ENCODE measurements at places on chromosomes 2 and 18.

- DNase-seq, result no peak
These were observed 966.7 kb upstream of the NXPH2 start for GRCh38 chr2:139746901-139747300.

DNA sequence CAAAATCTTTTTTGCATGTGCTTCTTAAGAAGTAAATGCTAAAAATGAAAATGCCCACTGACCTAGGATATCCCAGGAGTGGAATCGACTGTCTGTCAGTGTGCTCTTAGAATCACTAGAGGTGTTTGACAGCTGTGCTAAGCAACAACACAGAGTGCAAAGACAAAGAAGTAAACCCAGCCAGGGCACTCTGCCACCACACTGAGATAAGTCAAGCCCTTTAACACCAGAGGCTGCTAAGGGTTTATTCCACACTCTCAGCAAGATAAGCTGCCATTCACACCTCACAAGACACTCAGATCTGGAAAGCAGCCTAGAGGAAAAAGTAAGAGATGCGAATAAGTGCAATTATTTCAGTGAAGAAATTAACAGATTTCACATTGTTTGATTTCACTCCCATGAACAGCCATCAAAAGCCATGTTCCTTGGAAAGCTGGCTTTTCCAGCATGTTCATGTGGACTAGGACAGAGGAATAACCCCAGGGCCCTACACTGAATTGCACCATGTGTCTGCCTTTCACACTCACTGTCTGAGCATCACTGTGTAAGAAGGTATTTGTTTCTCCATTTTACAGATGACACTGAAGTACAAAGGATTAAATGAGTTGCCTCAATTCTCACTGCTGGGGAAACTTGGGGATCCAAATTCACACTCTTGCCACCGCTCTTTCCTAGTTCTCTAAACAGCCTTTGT is 6.0 kb upstream of the BMP10 start:
- no peak for DNase-seq

DNA sequence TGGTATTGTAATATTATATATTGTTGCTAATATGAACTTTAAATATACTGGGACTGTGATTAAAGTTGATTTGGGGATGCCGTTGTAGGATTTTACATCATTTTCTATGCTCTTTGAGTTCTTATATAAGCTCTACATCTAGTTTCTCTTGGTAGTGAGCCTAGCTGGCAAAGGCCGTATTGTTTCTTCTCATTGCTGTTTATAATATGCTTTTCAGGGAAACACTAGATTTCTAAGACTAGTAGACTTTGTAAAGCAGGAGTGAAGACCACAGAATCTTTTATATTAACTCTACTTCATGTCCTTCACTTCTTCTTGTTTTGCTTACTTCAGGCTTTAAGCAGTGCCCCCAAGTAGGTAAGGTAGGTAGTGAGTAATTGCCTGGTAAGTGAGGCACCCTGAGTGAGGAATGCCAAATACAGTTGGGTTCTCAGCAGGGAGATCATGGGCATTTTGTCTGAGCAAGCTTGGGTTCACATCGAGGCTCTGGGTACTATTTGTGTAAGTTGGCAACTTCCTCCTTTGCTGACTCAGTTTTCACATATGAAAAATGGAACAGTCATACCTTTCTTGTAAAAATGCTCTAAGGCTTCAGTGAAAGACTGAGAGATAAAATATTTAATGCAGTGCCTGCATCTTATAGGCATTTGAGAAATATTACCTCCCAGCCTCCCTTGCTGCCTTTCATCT is 96.4 kb downstream of the RNF144A start:
- no peak for DNase-seq

- DNase-seq, result no peak
These were observed 10.7 kb downstream of the IL1RL2 start for GRCh38 chr2:102197389-102198137.

- DNase-seq, result no peak
These were observed 208.9 kb downstream of the ASB1 start for GRCh38 chr2:238635647-238636051.

DNA sequence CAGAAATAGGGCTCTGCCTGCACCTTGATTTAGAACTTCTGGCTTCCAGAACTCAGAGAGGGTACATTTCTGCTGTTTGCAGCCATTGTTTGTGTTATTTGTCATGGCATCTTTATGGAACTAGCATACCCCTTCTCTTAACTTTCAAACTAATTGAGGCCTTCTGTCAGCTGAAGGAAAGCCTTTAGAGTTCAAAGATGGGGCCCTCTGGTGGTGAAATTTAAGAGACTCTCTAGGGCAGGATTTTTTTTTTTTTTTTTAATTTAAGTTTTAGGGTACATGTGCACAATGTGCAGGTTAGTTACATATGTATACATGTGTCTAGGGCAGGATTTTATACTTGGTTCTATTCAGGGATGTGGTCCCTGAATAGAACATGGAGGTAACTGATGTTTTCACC is 260.6 kb upstream of the LINC00305 start:
- DNase-seq, result no peak

DNA sequence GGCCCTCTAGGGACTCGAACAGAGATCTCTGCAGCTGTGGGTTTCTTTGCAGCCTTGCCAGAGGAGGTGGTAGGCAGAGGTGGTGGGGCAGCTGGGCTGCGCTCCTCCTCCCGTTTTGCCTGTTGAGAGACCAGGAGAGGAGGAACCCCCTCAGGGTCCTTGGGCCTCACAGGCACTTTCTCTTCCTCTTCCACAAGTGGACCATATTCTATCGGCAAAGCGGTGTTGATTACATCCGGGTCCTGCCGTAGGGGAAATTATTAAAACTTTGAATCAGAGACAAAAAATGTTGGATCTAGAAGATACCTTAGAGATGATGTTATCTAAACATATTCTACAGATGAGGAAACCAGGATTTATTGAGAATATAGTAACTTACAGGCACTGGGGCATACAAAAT is 78.5 kb downstream of the CLIP4 start:
- DNase-seq, result no peak

DNA sequence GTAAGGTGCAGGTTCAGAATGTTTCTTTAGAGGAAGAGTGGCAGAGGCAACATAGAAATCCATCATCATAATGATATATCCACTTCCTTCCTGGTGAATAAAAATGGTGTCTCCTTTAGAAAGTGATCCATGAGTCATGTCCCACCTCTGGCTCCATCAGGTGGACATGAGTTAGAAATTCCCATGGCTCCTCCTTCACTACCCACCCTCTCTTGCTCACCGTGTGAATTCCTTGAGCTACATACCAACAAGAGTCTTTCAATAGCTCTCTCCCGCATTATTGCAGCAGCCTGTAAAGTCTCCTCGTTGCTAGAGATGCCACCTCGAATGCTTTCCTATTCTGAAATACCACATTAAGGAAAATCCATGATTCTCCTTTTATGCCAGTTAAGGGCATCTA is 317.6 kb downstream of the LNPK start:
- DNase-seq, result no peak

- DNase-seq, result no peak
These were observed 58.2 kb downstream of the ICOS start for GRCh38 chr2:203994735-203995134.

- DNase-seq, result no peak
These were observed 131.0 kb downstream of the ATL2 start for GRCh38 chr2:38246105-38246504.

- DNase-seq, result no peak
These were observed 559.5 kb upstream of the GCFC2 start for GRCh38 chr2:76270096-76270710.

DNA sequence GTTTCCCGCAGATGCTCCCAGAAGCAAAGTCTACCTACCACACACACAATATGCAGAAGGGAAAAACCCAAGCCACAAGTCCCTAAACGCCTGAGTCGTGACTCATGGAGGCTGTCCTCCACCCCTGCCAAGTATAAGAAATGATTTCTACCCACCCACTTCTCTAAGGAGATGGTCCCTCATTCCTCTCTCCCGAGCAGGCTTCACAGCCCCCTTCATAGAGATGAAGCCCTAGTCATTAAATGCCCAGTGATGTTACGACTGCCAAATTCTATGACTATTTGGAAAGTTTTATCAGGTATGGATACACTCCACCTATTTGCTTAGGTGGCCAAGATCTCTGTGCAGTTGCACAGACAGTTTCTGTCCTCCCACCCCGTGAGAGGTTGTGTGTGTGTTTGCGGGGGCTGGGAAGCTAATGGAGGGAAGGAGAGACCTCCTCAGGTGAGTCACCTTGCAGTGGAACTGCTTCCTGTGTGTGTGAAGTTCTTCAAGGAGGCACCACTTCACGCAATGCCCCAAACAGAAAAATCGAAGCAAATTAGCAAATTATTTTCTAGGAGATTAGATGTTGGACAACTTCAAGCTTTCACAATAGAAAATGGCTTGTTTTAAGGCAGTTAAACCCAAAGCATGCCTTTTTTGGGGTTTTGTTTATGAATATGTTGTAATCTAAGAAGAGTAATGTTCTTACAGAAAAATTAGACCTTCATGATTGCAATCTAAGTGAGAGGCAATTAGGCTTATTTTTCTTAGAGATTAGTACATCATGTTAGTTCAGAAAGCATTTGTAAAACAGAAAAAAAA is 175.2 kb downstream of the TGIF1 start:
- DNase-seq, result no peak

DNA sequence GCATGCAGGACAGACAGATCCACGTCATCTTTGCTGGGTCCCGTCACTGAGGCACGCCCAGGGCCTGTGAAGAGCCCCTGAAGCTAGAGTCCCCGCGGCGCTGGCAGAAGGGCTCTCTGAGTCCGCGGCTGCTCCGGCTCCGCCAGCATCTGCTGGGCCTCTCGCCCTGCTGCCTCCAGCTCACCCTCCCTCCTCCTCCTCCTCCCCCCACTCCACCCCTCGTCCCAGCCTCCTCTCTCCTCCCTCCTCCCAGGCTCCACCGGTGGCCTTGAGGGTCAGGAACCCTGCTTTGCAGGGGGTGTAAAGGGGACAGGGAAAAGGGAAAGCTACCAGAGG is at the start of gene TNS1:
TNS1 (minus strand) TSS at position 151 of the 336 bp plus-strand sequence; CDS start at position 28, 123 bp downstream.
- DNase-seq, result no peak

- DNase-seq, result no peak
These were observed 429 bp downstream of the C2orf76 start for GRCh38 chr2:119366161-119366648.

- peak; percentile 86 for DNase-seq
These were observed at the start of gene ETAA1 for GRCh38 chr2:67397143-67397986. ETAA1 (plus strand) TSS chr2:67397333; CDS start chr2:67397449, 116 bp downstream.

- no peak for DNase-seq
These were observed 818.8 kb upstream of the GYPC start for GRCh38 chr2:125837128-125837527.

DNA sequence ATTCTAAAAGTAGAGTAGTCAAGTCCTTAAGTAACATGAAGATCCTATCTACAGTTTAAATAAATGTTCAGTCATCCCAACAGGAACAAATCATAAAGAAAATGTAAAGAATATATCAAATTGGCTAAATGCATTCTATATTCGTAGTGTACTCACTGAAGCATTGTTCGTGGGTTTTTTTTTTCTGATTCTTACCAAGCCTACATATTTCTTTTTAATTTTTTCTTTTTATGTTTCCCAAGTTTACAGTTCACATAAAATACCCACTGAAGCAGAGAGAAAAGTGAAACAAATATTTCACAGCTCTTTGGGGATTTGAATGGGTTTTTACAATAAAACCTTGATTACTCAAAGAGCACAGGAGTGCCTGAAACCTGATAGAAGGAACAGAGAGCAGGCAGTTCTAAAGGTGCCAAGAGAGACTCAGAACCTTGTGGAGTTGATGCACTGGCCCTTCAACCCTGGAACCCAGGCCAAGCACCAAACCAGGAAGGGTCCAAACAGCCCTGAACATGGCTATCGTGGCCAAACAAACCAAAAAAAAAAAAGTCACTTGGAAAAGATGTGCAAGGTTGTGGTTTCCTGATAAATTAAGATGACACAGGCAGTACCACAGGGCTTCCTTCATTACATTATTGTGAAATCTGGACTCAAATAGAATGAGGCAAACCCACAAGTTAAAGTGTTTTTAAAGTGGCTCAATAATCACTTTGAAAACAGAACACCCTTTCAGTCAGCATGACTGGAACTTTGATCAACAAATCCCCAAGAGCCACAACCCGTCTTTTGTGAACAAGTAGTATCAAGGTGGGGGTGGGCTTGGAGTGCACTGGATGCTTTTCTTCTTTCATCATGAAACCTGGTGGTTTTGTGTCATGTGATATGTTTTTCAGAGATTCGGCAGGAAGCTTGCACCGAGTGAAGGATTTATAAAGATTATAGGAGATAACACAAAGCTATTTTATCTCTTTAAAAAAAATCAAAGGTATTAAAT is 245.0 kb upstream of the FN1 start:
- no peak for DNase-seq

DNA sequence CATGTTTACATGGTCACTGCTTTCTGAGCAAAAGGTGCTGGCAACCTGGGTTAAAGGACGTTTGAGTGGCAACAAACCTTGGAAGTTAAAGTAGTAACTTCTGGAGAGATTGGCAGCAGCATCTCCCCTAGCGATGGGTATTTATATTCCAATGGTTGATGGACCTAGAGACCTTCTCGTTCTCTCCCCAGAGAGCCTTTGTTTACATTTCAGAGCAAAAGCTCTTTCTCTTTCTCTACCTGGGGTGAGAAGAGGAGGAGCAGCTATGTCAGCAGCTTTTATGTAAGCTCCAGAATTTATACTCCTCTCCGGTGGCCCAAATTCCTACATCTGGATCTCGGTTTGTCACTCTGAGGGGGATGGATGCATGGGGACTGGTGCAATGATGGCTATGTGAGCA is 213.7 kb upstream of the ARL4C start:
- no peak for DNase-seq

DNA sequence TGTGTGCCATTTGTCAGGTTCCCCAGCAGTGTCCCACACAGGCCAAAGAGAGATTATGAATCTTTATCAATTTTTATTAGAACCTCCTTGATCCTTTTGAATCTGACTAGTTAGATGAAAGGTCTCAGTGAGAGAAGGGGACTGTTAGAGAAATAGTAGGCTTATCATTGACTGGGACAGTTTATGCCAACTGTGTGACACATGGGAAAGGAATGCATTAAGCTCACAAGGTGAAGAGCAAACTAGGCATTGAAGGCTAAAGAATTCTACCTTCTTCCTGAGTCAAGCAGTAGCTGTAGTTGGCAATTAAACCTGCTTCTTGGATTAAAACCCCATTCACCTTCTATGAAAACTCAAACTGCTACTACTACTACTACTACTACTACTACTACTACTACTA is 389.6 kb upstream of the CDH19 start:
- no peak for DNase-seq

- DNase-seq, result no peak
These were observed 50.7 kb downstream of the CIB4 start for GRCh38 chr2:26590508-26590907.

GRCh38 chr2:15825276-15825980 is 114.9 kb upstream of the MYCN start:
- no peak for DNase-seq

DNA sequence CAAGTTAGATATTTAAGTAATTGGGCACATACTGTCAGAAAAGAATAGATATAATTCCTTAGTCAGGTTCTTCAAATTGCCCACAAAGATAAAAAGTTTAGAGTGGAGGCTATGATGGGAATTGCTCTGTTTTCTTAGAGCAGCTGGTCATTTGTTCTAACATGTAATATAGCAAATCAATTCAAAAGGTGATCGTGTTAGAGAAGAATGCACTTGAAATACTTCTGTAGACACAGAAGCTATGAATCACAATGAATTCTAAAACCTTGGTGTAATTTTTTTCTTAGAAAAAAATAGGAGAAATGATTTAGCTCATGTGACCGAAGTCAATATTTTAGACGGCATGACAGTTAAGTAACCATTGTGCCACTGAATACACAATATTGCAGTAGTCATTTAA is 918.1 kb upstream of the LRATD1 start:
- no peak for DNase-seq

GRCh38 chr18:61448316-61448715 is 115.1 kb downstream of the CDH20 start:
- no peak for DNase-seq

All from urinary bladder (tissue), 4 donors.